NCI-H774 (cell line): ENCODE measurements at places on chromosomes 2 and 18.

- no peak for DNase-seq
Observed at GRCh38 chr2:219031005-219031738, 10.1 kb downstream of the CFAP65 start.

GRCh38 chr2:181724662-181725061 lies 44.3 kb upstream of the NEUROD1 start:
- DNase-seq, result no peak

DNA sequence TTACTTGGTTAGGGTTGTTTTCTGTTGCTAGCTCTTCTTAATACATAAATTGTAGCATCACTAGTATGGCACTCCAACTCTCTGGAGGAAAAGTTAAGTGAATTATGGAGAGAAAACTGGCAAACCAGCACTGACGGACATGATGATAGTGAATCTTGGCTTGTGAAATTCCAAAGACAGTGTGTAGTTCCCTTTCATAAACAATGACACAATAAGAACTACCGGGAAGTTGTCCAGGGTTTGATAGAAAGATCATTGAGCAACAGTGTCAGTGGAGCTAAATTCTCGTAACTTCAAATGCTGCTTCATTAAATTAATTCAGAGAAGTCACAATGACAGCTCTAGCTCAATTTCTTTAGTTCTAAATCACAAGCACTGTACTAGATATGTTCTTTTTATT lies 66.5 kb downstream of the RIT2 start:
- no peak for DNase-seq

DNA sequence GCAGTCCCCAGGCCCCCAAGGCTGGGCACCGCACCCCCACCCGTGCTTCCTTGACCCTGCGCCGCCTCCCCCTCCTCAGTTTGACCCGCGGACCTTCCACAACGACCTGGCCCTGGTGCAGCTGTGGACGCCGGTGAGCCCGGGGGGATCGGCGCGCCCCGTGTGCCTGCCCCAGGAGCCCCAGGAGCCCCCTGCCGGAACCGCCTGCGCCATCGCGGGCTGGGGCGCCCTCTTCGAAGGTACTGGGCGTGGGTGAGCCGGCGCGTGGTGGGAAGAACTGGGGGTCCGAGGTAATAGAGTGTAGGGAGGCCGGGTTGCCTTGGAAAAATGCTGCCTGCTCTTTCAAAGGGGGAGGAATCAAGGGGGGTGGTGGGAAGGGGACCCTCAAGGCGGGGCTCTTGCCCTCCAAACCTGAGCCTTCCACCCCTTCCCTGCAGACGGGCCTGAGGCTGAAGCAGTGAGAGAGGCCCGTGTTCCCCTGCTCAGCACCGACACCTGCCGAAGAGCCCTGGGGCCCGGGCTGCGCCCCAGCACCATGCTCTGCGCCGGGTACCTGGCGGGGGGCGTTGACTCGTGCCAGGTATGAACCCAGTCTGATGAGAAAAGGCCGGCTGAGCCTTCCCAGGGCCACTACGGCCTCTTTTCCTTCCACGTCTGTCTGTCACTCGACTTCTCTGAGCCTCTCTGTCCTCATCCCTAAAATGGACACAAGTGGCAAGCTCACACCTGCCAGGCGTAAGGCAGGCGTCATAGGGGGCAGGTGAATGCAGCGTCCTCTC lies 2.6 kb downstream of the PRSS56 start:
- DNase-seq, result no peak

GRCh38 chr2:45168711-45169338 lies 159.6 kb upstream of the SIX2 start:
- peak; percentile 43 for DNase-seq

- no peak for DNase-seq
Observed at GRCh38 chr18:67582488-67582887, 66.0 kb upstream of the DSEL start.

DNA sequence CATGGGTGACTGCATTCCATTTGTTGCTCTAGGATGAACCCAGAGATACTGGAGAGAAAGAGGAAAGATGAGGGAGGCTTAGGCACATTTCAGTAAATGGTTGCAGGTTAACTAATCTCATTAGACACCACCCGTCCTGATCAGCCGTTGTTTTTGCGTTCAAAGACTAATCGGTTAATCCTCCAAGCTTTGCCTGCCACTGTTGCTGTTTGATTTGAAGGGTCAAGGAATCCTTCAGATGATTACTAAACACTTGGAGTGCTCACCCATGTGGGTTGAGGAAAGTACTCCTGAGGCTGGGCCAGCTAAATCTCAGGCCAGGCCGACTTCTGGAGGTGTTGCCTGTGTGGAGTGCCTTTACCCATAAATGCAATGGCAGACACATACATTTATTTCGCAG lies 8.6 kb downstream of the SH3RF3 start:
- DNase-seq, result no peak

GRCh38 chr2:236176417-236176816 lies 8.2 kb upstream of the GBX2 start:
- no peak for DNase-seq

DNA sequence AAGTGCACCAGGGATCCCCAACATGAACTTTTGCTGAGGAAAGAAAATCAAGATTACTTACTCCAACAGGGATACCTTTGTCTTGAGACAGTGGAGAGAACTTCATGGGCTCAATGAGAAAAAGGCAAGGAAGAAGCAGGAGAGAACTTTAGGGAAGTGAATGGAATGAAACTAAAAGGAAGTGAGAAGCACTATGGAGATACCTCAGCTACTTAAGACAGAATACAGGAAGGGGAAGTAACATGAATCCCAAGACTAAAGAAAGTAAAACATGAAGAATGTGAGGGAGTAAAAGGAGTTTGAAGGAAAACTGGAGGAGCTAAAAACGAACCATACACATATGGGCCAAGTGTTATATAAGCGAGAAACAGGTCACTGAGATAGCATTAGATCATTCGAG lies 32.4 kb upstream of the ACTR3 start:
- no peak for DNase-seq

- DNase-seq, result no peak
Observed at GRCh38 chr18:32040936-32041335, 22.3 kb downstream of the RNF125 start.

DNA sequence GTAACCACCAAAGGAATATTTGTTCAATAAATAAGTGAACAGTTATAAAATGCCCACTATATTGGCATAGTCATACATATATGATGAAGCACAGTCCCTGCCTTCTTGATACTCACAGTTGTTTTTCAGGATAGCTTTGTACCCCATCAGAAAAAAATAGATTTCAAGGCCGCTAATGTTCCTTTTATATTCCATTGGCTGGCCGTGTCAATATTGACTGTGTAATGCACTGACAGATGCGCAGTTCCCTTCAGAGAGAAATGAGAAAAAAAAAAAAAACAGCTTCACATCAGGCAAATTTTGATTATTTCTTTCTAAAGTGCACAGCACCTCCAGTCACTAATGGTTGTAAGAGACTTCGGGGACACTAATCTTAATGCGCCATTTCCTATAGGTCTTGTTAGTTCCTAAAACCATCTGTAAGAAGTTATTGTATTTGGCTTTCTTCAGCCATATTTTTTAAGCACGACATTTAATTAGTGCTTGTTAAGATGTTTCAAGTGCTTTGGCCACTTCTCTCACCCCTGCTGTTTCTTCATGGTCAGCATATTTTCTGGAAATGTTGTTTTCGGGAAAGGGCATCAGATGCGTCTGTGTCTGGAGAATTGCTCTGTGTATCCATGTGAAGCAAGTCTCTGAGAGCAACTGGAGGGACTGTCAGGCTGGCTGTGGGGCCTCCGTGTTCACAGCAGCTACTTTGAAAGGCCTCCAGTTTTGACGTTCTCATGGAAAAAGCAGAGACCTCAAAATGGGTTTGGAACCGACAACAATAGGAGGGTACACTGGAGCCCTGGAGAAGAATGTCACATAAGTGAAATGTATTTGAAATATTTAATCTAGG lies 378.3 kb downstream of the MTX2 start:
- DNase-seq, result peak; percentile 41
